ENCODE measurements at places on chromosomes 13 and 19.
A peak's percentile ranks its signal among the peaks of the same experiment; 100 is the strongest.

DNA sequence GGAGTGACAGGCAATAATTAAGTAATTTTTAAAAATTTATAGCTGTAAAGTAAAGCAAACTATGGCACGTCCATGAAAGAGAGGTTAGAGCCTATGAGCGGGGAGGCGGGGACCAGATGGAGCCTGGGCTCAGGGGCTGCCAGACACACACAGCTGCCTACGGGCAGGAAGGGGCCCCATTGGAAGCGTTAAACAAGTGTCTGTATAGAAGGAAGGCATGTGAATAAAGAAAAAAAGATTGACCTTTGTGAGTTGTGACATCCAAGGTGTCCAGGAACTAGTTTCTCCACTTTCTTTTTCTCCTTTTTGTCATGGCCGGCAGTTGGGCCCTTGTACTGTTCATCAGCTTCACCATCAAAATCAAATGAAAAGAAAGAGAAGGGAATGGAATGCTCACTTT is 56.8 kb downstream of the LRCH1 start:
- DNase-seq, result no peak

DNA sequence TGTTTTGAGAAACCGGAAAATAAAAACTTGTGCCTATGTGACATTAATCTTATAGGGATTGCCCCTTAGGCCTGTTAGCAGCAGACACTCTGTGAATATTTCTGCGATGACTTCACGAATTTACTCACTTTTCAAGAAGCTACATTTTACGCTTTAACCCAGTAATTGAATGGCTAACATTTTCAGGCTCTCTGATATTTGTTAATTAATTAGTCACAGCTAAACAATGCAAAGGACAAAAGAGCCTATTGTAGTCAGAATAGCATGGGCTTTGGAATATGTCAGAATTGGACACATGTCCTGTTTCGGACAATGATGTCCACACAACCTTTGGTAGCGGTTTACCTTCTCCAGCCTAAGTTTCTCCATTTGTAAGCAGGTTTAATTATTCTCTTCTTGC is 506.6 kb downstream of the EFNB2 start:
- no peak for DNase-seq

DNA sequence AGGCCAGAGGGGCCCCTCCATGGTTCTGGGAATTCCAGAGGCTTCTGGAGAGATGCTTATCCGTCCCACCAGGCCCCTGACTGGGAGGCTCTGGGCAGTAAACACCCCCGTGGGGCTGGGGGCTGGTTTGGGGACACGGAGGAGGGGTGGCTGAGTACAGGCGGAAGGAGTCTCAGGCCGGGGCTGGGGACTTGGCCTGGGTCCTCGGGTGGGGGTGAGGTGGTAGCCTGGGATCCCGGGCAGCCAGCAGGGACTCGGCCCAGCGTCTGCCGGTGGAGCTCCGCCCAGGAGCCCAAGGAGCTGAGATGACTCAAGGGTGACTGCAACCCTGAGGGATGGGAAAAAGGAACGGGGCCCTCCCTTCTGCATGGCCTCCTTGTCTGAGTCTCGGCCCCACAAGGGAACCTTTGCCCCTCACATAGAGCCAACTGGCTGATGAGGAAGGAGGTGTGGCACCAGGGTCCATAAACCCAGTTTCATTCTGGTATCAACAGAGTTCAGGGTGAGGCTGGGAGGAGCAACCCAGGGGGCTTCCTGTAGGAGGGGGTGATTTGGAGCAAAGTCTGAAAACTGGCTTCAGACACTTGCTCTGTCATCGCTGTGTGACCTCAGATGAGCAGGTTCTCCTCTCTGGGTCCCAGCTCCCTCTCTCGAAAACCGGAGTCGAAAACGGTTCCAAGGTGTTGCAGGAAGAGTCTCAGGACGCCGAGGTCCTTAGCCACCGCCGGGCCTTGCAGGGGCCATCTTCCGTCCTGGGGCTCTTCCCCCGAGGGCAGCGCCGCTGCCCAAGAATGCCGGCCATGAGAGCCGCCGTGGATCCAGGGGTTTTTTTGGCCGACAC is 809 bp downstream of the MISP start:
- DNase-seq, result no peak

GRCh38 chr13:42412812-42413483 is 141.0 kb downstream of the AKAP11 start:
- DNase-seq, result no peak

DNA sequence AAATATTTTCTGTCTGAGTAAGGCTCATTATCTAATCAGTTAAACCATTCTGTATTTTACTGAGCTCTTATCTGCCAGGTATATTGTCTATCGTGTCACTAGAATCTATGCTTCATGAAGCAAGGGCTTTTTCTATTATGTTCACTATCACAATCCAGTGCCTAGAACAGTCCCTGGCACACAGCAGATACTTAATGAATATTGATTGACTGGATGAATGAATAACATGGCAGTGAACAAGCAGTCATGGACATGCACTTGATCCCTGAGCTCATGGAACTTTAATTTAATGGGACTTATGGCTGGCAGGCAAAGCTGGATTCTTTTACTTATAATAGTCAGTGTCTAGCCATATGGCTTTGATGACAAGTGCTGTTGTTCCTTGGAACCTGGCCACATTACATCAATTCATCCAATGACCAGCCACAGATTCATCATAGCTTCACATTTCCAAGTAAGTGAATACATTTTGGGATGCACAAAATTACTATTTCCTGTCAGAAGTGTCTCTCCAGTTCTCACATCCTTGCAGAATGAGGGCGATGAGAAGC is 214.8 kb downstream of the COG6 start:
- DNase-seq, result no peak

DNA sequence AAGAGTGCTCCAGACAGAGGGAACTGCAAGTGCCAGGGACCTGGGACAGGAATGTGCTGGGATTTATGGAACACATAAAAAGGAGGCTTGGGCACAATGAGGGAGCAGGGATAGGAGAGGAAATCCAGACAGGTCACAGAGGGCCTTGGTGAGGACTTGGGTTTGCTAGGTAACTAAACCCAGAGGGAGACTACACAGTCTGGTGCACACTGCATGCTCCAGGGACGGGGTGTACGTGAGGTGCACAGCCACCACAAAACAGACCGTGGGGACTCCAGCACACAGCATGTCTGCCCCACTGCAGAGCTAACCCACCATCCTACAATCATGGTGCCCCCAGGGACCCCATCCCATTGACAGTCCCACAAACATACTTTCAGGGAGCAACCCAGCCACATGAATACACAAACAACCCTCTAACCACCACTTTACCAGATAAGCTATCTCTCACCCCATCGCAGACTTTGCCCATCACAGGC is 5.5 kb upstream of the ZFP36 start:
- no peak for DNase-seq

- DNase-seq, result peak; percentile 68
These were observed 21.8 kb upstream of the NAXD start for GRCh38 chr13:110593430-110594130.

- DNase-seq, result no peak
These were observed 1973.3 kb downstream of the OLFM4 start for GRCh38 chr13:55001881-55002280.

DNA sequence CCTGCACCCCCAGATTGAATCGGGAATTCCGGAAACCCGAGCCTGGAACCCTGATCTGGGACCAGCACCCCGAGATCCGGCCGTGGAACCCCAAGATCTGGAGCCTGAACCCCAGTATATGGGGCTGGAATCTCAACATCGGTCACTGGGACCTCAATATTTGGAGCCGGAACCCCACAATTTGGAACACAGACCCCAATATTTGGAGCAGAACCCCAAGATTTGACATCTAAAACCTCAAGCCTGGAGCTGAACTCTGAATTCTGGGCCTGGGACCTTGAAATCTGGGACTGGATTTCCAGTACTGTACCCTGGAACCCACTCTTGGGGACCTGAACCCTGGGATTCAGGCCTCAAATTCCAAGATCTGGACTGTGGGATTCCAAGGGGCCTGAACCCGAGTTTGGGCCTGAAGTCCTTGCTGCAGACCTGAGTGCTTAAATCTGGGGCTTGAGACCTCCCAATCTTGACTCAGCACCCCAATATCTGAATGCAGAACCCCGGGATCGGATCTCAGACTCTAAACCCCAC is 629 bp downstream of the LRFN3 start:
- DNase-seq, result no peak

DNA sequence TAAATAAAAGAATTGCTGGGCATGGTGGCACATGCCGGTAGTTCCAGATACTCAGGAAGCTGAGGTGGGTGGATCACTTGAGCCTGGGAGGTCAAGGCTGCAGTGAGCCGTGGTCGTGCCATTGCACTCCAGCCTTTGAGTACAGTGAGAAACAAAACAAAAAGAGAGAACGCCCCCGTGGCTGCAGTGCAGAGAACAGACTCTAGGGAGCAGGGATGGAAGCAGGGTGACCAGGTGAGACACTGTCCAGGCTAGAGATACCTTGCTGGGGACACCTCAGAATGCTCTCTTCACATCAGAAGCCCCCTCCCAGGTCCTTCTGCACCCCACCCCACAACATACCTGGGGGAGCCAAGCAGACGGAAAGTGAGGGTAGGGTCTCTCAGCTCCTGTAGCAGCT is 24.8 kb downstream of the MAP4K1 start:
- DNase-seq, result no peak

Measured in NCI-H1105 treated with DMSO at 0.1 percent for 48 hours (cell line).